ENCODE measurements at places on chromosomes 2 and 18.

DNA sequence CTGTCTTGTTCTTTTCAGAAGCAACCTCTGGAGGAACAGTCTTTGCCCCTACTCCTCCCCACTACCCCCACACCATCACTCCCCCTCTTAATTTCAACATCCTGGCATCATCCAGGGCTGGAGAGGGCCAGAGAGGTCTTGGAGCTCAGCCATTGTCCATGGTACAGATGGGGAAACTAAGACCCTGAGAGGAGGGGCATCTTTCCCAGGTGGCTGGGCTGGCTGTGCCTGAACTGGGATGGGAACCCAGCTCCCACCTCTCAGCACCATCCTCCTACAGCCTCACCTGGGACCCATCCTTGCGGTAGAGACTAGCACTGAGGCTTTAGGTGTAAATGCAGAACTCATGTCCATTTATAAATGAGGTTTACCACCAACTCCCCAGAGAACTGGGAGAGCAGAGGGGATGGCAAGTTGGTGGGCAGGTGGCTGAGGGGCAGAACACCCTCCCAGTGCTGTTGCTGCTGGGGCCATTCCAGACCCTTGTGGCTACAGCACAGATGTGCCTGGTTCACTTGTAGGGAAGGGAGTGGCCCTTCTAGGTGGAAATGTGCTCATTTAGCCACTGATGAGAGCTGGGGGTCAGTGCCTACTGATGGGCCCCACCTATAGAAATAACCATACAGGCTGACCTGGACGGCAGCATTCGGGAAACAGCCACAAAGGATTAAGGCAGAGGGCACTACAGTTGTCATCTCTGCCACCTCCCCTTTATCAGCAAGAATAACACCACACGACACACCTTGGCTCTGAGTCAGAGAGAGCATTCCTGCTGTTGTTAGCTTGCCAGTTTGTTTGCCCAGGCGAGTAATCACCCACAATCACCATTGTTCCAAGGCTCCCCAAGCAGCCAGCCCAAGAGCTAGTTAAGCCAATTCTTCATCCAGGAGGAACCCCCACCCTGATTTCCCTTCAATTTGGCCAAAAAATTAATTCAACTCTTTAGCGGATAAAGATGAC is 2.1 kb downstream of the MLPH start:
- no peak for DNase-seq

GRCh38 chr2:27772804-27773203 is 1.3 kb downstream of the MRPL33 start:
- DNase-seq = no peak

DNA sequence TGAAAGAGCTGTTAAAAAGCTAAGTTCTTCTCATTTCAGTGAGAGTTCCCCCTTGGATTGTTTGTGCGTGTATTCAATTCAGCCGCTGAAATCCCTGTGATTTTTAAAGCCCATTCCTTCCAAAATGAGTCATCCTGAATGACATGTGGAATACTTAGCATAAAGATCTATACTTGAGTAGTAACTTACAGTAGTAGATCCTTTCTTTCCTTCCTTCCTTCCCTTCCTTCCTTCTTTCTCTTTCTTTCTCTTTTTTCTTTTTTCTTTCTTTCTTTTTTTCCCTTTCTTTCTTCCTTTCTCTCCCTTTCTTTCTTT is 18.2 kb upstream of the SOX11 start:
- DNase-seq = no peak

DNA sequence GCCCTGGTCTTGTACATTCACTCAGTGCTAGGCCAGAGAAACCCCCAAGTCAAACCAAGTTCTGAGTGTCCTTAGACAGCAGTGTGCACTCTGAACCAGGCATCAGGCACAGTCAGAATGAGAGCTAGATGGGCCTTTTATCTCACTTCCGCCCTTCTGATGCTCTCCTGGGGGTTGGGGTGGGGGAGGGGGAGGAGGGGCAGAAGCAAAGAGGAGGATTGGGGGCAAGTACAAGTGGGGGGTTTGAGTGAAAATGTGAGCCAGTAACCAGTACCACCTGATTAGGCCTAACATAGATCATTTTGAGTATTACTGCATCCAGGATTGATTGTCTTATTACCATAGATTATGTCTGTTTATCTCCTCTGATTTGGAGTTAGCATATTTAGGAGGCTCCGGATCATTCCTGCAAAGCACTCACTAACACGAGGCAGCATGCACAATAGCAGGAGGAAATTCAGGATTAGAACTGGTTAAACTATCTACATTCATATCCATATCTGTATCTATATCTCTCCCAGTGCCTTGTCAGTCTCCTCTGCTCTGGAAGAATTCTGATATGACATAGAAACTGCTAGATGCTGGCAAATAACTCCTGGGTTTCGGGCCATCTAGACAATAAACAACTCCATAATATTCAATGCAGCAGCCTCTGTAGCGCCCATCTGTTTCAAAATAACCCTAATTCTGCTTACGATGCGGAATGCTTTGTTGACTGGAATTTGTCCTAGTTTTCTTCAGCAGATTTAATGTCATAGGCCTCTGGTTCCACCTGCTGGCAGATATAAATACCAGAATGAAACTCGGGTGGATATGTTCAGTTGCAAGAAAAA is 149.1 kb downstream of the RHBDD1 start:
- DNase-seq = no peak

- DNase-seq = no peak
Measured at GRCh38 chr2:102027036-102027980, 35.5 kb downstream of the IL1R2 start.

GRCh38 chr18:34626404-34627136 is 83.5 kb upstream of the DTNA start:
- no peak for DNase-seq

- DNase-seq = no peak
Measured at GRCh38 chr2:118242216-118242615, 153.9 kb downstream of the INSIG2 start.

DNA sequence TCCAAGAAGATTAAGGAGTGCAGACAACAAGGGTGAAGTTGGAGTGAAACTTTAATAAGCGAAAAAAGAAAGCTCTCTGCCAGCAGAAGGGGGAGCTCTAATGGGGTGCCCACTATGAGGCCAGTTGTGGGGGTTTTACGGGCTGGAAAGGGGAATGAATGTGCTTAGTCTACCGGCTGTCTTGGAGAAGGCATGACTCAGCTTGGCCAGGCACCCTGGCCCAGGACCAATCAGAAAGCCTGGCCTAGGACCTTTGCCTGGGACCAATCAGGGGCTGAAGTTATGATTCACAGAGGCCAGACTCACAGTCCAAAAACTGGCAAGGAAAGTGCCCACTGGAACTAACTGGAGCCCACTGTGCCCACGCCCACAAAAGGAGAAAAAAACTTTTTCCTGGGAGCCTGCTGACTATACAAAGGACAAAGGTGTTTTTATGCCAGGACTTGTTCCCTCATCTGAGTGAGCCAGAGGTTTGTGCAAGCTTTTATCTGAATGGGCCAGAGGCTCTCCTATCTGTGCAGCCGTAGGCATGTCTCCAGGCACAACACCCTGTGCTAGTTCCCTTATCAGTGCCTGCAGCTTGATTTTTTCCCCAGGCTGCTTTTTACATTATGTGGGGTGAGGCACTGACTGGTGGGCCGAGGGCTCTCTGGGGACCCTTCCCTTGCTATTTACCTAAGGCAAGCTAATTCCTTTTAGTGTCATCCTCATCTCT is 18.6 kb downstream of the CMPK2 start:
- DNase-seq = no peak

- no peak for DNase-seq
Measured at GRCh38 chr2:133039531-133039930, 369.5 kb upstream of the LYPD1 start.

DNA sequence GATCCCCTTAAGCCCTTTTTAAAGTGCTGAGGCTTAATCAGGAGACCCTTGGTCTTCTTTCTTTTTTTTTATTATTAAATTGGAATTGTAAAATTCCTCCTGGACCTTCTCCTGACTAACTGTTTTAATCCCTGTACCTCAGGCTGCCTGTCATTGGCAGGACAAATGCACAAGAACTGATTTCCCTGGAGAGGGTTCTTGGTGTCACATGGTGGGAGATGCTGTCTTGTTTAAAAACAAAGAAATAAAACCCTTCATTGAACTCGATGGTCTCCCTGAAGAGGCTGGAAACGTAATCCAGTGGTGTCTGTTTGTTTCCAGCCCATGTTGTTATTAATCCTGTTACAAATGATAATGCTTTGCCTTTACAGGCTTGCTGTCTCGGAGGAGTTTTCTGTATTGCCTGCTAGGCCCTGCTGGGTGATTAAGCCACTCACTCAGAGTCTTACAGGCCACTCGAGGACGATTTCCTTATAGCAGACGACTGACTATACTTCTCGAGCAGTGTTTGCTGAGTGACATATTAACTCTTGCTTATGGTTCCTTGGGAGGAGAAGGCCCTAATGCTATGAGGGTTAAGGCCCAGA is 100.5 kb upstream of the MGAT5 start:
- no peak for DNase-seq

GRCh38 chr2:170455617-170456426 is 259.3 kb upstream of the SP5 start:
- no peak for DNase-seq

GRCh38 chr2:113777371-113777770 is 20.9 kb upstream of the SLC35F5 start:
- no peak for DNase-seq

GRCh38 chr2:210997373-210997772 is 441.0 kb downstream of the CPS1 start:
- DNase-seq = no peak

DNA sequence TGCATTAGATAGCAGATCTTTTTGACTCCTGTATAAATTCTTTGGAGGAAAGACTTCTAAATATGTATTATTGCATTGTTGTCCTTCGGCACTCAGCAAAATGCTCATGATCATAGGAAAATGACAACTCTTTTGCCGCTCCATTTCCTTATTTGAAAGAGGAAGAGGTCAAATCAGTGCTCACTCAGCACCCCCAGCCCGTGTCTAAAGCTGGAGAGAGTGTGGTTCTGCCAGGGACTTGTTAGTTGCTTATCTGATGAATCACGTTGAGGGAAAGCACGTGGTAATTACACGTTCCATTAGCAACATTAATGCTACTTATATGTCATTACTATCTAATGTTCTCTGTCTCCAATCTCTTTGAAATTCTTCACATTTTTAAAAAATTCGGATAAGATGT is 46.0 kb upstream of the MBP start:
- no peak for DNase-seq

DNA sequence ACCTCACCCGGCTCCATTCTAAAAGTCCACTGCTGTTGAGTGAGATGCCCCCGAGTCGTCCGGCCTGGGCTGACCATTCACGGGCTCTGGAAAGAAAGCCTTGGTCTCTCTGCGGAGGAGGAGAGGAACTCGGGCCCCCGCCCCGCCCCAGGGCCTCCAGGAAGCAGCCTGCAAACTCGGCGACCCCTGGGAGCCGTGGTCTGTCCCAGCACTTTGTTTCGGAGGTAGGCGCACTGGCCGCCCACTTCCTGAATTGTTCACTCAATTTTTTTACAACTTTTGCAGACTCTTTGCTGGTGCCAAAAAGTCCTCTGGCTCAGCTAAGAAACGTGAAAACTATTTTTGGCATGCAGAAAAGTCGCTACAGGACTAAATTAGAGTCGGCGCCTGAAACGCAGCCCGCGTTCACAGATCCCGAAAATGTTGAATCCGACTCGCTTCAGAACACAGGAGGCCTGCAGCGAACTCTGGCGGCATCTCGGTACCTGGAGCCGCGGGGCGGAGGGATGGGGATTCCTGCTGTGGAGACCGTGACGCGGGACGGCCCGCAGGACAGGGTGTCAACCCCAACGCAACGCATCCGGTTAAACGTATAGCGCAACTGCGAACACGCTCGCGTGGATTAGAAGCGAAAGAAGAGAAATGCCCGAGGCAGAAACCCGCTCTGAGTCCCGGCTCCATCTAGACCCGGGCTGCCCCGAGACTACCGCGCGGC is 1.5 kb downstream of the PXDN start:
- no peak for DNase-seq

- no peak for DNase-seq
Measured at GRCh38 chr2:32168513-32168912, 2.8 kb downstream of the SLC30A6 start.

DNA sequence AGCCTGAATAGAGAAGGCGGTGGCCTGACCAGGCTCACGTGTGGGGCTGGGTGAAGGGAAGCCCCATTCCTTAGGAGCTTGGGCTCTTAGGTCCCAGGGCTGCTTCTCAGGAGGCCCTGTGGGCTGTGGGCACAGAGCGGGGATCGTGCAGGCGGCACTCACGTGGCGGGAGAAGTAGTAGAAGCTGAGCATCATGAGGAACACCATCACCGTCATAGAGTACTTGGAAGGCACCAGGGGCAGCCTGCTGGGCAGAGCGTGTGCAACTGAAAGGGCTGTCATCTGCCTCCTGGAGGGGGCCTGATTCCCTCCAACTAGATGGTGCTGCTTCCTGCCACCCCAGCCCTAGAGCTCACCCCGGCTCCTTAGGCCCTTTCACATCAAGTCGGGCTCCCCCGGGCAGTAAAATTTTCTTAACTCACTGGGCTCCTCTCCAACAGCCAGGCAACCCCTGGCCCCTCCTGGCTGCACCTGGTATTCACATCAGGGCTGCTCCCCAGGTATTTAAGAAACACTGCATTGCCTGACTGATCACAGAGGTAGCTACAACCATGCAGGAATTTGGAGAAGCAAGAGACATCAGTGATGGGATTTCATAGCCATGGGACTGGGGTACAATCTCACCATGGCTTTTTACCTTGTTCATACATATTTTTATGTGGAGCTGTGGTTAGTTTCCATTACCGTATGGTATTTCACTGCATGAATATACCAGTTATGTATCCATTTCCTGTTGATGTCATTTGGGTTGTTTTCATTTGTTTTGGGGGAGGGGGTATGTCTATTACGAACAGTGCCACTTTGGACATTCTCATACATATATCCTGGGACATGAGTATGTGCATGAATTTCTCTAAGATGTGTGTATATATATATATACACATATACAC is 32.9 kb downstream of the CENPO start:
- DNase-seq = no peak

GRCh38 chr18:45386041-45386655 is 229.1 kb upstream of the SLC14A2 start:
- DNase-seq = no peak

DNA sequence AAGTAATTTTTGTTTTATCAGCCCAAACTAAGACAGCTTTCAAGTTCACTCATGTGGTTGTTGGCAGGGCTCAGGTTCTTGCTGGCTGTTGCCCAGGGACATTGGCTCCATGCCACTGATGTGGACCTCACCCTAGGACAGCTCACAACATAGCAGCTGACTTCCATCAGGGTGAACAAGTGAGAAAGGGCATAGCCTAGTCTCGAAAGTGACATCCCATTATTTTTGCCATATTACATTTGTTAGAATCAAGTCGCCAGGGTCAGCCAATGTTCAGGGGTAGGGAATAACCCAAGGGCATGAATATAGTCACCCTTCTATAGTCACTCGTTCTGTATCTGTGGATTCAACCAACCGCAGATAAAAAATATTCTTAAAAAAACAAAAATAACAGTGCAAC is 10.7 kb upstream of the CWC22 start:
- no peak for DNase-seq

GRCh38 chr2:233760043-233760442 is at the start of gene UGT1A1:
Gene UGT1A1 (plus strand): TSS chr2:233760270. CDS start chr2:233760288, 18 bp downstream.
- DNase-seq = no peak

DNA sequence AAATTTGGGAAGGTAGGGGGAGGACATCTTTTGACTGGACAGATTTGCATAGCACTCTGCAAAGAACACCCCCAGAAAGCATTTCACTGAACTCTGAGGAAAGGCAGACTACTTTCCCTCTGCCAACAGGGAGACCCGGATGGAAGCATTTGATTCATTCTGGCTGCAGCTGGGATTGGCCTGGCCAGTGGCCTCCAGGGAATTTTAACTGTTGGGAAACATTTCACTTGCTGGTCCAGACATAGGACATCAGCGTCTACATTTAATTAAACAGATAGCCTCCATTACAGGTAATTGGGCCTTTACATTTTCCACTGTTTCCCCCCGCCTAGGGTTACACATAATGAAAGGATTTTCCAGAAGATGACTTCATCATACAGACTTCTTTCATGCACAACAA is 92.8 kb downstream of the MARCHF4 start:
- DNase-seq = no peak
